ENCODE measurements at places on chromosomes 2 and 18. TPM values are rescaled to one million over a fixed set of nuclear protein-coding genes. Genes with fewer than 3 reads are reported as not detected.

GRCh38 chr2:150007815-150008430 is 420.3 kb upstream of the MMADHC start:
- no peak for DNase-seq

Gene PIAS2
- 30.4 TPM for polyA plus RNA-seq

GRCh38 chr2:240462073-240462706 is 26.7 kb downstream of the GPC1 start:
- no peak for DNase-seq

- no peak for DNase-seq
Observed at GRCh38 chr2:117378653-117379052, 435.8 kb upstream of the DDX18 start.

DNA sequence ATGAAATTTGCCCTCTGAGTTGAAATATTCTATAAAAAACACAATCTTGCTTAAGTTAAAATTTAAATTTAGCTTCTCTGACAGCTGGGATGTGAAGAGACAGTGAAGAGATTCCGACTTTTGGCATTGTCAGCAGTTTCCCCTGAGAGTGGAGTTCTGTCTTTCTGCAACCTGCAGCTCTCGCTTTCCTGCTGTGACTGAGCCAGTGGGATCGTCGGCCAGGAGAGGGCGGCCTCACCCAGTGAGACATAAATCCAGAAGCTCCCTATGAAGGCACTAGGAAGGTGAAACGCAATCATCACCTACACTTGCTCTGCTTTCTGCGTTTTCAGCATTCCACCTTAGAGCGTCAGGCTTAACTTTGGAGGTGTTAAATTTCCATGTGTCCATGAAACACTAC is 75.4 kb upstream of the HNMT start:
- DNase-seq: peak; percentile 4

GRCh38 chr2:71216501-71216900 is 10.4 kb downstream of the PAIP2B start:
- no peak for DNase-seq

- DNase-seq: no peak
Observed at GRCh38 chr2:58215429-58215828, 25.7 kb downstream of the FANCL start.

- DNase-seq: no peak
Observed at GRCh38 chr2:26002632-26003310, 20.5 kb upstream of the KIF3C start.

Gene TMEM247
- not detected for polyA plus RNA-seq

DNA sequence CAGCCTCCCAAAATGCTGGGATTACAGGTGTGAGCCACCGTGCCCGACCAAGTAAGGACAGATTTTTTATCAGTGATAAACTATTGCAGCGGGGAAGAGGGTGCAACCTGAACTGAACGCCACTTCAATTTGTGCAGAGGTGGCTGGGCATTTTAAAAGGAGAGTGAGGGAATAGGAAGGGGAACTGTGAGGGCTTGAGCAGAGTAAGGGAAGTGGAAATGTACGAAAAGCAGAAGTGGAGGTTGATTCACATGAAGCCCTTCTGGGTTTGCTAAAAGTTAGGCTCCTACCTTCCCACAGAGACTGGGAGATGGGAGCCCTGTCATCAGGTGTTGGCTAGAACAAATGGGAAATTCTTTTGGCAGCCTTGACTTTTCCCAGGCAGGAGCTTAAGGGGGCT is 6.1 kb downstream of the STK11IP start:
- DNase-seq: no peak

GRCh38 chr2:166118180-166118579 is 9.6 kb downstream of the SCN1A start:
- DNase-seq: no peak

Gene TEKT4
- polyA plus RNA-seq: 0.14 TPM

Gene ILKAP
- 39.9 TPM for polyA plus RNA-seq

GRCh38 chr2:193482557-193482956 is 1287.8 kb upstream of the TMEFF2 start:
- DNase-seq: no peak

- DNase-seq: no peak
Observed at GRCh38 chr2:200449149-200449548, 60.7 kb downstream of the KCTD18 start.

DNA sequence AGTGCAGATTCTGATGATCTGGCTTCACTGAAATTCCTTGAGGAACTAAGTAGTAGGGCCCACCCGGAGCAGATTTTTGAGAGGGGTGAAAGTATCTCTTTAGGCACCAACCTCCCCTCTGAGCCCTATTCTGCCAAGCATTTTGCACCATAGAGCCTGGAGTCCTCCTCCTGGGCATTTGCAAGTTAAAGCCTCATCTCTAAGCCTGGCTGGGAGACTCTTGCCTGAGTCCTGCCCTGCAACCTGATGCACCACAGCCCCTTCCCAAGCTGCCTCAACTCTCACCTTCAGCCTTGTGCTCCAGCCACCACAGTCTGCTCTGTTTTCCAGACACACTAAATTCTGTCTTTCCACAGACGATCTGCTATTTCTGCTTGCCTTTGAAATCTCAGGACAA is 79.6 kb upstream of the PKDCC start:
- DNase-seq: no peak

Gene EN1
- polyA plus RNA-seq: not detected

DNA sequence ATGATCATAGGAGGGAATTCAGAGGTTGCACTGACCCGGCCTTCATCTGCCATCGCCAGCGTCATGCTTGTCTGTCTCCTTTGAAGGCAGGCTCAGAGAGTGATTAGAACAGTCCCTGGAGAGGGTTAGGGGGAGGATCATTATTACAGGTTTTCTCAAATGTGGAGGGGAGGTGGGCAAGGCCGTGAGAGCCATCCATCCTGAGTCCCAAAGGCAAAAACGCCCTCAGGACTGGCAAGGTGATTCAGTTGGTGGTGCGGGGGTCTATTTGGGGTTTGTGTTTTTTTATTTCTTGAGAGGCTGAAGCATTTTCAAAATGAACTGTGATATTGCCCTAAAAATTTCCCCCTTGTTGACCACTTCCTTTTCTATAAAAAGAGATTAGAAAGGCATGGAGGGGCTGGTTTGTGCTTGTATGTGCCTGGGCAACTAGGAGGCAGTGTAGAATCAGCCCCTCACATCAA is 39.3 kb upstream of the GYPC start:
- DNase-seq: no peak

DNA sequence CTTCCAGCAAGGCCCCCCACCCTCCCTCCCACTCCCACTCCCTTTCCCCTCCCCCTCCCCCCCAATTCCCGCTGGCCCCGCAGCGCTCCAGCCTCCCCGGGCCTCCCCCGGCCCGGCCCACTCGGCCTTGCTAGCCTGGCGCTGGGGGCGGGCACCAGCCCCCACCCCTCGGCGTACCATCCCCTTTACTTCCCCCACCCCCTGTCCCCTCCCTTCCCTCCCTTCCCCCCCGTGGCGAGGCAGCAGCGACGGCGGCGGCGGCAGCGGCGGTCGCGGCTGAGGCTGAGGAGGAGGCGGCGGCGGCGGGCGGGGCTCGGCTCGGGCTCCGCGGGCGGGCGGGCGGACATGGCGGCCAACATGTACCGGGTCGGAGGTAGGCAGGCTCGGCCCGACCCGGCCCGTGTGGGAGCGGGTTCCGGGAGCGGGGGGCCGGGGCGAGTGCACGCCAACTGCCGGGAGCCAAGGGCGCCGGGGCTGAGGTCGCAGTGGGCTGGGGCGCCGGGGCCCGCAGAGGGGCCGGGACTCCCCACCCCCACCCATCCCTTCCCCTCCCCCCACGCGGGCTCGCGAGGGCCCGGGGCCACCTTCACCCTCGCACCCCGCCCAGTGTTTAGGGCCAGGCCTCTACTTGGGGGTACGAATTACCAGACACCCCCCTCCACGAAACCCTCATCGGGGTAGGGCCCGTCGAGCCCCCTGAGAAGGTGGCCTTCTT is at the start of gene MTA3:
Gene MTA3, plus strand, starts transcription at position 232 of the 715 bp plus-strand sequence. Its CDS starts 114 bp downstream, at position 346.
- peak; percentile 14 for DNase-seq

Gene DPP4
- polyA plus RNA-seq: 136 TPM

Gene RGPD3
- 0.47 TPM for polyA plus RNA-seq

GRCh38 chr2:31227110-31227509 is 6.8 kb upstream of the EHD3 start:
- DNase-seq: no peak

DNA sequence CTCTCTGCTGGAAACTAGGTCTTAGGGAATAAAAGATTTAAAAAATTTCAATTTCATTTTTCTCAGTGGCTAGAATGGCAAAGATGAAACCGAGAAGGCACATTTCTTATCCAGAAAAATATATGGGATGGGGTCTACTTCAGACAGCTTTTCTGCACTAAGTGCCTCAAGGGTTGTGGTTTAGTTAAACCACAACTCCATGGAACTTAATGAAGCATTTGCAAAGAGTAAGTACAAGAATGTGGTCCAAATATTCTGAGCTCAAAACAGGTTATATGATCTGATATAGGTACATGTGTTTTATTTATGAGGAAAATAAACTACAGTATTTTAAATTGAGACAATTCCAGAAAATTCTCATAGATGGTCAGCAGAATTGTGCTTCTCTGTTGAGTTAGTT is 101.8 kb upstream of the FZD5 start:
- no peak for DNase-seq

- no peak for DNase-seq
Observed at GRCh38 chr2:67917332-67918054, 145.3 kb downstream of the C1D start.

DNA sequence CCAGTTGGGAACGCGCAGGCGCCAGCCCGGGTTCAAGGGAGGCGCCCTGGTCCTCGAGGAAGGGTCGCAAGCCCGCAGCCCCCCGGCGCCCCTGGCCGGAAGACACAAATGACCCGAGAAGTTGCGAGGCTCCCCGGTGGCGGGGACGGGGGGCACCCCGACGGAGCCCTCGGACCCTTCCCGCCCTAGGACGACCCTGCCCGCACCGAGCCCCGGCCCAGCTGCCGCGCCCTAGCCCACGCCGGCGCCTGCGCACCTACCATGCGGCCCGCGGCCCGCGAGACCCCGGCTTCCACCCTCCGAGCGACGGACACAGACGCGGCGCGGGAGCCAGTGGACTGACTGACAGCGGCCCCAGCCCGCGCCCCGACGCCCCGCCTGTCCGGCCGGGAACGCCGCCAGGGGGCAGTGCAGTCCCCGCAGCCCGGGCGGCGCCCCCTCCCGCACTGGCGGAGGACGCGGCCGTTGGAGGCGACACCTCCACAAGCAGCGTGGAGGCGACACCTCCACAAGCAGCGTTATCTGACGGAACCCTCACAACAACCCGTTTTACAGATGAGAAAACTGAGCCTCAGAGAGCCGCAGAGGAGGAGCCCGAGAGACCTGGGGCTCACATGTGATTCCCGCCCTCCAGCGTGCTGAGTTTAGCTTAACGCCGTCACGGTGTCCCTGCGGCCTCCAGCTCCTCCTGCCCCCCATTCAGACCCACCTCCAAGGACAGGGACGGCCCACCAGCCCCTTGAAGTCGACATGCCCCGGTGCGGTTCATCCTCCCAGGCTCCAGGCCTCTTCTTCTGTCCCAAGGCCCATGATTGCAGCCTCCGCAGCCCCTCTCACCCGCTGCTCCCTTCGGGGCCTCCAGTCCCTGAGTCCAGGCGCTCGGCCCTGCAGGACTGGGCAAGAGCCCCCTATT is at the start of gene NMUR1:
Gene NMUR1, minus strand, starts transcription at position 347 of the 913 bp plus-strand sequence. Its CDS starts 84 bp downstream, at position 263.
- DNase-seq: no peak

Gene DCDC2C
- 1.3 TPM for polyA plus RNA-seq

DNA sequence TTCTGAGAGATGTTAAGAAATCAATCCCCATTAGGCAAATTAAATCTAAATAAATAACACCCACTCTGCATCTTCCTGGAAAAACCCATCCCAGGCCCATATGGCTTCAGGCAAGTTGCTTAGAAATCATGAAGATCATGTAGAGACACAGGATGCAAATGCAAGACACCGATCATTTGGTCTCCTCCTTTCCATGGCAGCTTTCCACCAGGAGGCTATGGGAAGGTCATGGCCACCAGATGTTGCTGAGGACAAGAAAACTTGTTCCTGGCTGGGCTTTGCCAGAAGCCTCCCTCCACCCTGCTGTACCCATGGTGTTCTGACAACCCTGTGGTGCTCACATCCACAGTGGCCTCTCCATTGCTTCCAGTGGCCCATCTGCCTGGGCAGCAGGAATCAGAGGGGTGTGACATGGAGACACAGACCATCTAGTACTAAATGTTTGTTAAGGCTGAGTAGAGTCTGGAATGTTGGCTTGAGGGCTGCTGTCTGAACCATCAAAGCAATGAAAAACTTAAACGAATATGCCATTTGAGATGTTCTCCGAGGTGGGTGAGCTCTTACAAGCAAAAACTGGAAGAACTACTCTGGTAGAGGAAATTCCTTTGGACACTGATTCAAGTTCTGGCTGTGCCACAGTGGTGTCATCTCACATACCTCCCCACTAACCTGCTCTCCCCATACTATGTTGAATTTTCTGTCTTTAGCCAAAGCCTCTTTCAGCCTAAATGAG is 293.2 kb downstream of the TNS1 start:
- no peak for DNase-seq

Gene AQP12A
- 1.6 TPM for polyA plus RNA-seq

DNA sequence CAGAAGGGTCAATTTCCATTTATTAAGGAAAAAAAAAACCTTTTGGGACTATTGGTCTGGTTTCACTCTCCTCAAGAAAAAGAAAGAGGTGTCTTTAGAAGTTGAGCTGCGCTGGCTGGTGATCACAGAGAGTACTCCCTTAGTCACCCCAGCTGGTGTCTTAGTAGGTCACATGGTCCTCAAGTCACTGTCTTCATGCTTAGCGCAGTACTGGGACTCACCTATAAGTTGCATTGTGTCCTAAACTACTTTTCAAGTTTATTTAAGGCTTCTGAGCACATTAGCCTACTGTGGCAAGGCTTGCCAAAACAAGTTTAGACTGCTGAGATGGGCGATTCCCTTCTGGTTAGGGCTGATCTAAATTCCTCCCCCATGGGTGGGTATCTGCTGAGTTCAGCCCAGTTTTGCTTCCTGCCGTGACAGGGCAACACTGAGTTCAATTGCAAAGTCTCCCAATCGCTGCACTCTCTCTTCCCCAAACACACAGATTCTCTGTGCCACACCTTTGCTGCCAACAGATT is 824.9 kb upstream of the CRIM1 start:
- no peak for DNase-seq

Gene HAAO
- polyA plus RNA-seq: 54.8 TPM

- DNase-seq: no peak
Observed at GRCh38 chr2:82411071-82411470, 2048.0 kb downstream of the SUCLG1 start.

- no peak for DNase-seq
Observed at GRCh38 chr2:205720451-205720902, 38.2 kb downstream of the NRP2 start.

DNA sequence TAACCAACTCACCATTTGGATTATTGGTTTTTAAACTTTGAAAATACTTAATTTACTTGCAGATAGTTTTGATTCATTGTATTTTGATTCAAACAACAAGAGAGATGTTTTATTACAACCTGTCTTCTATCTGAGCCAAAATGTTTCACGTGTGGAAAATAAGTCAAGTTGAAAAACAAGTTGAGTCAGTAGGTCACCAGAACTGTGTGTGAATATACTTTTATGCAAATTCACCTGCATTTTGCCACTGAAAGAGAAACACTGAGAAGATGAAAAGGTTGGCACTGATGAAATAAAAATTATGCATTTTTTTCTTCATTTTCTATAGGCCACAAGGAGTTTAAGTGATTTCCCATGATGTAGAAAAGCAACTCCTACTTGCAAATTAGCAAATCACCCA is 68.3 kb downstream of the ICOS start:
- DNase-seq: no peak

Data from left renal pelvis (tissue), 4 donors.